Renal cortex interstitium (tissue), 15 donors: ENCODE measurements at places on chromosomes 2 and 18. TPM values are rescaled to one million over a fixed set of nuclear protein-coding genes. Genes with fewer than 3 reads are reported as not detected.

Gene STARD6
- 0.82 TPM for polyA plus RNA-seq

Gene TMEM37
- polyA plus RNA-seq, result 54.9 TPM

Gene MOCOS
- polyA plus RNA-seq, result 1.8 TPM

- DNase-seq, result no peak
Observed at GRCh38 chr18:2559249-2559648, 12.1 kb downstream of the METTL4 start.

GRCh38 chr2:167771628-167772027 lies 475.8 kb downstream of the STK39 start:
- DNase-seq, result no peak

Gene UGT1A10
- polyA plus RNA-seq, result not detected
